ENCODE measurements at places on chromosomes 13 and 19.

DNA sequence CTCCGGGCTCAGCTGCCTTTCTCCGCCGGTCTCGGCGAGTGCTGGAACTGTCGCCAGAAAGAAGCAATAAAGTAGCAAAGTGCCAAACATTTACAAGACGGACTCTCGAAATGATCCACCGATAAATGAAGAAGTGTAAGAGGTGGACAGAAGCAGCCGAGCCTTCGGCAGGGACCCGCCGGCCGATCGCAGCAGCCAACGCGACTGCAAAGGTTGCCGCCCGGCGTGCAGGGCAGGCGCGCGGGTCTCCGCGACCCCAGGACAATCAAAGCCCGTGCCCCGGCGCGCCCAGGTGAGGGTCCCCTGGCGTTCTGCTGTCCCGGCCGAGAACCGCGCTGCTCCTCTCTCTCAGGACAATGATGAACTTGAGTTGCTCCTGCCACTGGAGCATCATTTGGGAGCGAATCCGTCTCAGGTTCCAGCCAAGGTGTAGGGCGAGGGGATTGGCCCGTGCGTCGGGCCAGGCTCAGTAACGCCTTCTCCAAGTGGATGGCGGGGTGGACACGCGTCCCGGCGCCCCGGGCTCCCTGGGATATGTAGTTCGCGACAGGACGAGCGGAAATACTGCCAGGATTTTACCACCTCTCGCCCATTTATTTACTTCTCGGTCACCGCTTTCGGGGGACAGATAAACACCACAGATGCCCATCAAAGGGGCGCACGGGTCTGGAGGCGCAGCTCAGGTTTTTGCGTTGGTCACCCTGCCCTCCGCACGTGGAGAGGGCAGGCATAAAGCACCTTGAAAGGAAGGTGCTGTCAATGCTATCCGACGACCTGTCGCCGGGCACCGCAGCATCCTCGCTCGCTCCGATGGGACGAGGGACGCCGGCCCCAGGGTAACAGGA lies at the start of the genes BIVM and POGLUT2:
TSS of gene BIVM (plus strand) at position 539 of the 845 bp plus-strand sequence. CDS start 8,149 bp downstream, outside the sequence.
TSS of gene POGLUT2 (minus strand) at position 396 of the 845 bp plus-strand sequence. CDS start at position 90, 306 bp downstream.
- peak; percentile 64 for DNase-seq

DNA sequence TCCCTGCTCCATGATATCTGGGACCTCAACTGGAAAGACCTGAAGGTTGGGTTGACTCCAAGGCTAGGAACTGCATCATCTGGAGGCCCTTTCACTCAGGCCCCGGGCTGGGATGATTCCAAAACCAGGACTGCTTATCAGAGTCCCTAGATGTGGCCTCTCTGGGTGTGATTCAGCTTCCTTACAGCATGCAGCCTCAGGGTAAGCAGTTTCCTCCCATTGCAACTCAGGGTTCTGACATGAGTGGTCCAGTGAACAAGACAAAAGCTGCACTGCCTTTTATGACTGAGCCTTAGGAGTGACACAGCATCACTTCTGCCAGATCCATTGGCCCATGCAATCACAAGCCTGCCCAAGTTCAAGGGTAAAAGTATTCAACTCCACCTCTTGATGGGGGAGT lies 502.8 kb downstream of the COG6 start:
- DNase-seq = no peak

DNA sequence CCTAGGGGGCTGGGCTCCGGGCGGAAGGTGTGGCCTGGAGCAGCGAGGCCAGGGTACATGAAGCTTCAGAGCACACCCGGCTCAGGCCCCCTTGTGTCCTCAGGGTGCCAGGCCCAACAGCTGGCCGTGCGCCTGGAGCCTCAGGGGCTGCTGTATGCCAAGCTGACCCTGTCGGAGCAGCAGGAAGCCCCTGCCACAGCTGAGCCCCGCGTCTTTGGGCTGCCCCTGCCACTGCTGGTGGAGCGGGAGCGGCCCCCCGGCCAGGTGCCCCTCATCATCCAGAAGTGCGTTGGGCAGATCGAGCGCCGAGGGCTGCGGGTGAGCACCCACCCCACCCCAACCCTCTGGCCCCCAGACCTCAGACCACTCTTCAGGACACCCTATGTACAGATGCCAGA lies 3.2 kb downstream of the SYDE1 start:
- DNase-seq = no peak

DNA sequence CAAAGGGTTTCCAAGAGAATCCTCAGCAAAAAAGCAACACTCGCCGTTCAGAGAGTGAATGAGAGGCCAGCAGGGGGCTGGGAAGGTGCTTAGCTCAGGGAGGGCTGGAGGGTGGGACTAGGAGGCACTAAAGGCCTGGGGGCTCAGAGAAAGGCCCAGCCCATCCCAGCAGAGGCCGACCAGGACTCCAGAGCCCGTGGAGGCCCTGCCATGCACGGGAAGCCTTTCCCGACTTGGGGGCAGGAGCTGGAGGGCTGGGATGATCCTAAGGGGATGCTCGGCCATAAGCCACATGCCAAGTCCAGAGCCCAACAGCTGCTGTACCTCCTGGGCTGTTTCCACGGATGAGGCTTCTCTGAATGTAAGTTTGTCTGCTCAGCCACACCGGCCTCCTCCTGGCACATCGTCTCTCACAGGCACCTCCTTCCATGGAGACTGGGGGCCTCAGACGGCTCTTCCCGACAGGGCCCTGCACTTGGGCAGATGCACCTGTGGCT lies 19.5 kb downstream of the RASA3 start:
- no peak for DNase-seq

- DNase-seq = no peak
These were observed 799.1 kb upstream of the SPRY2 start for GRCh38 chr13:81139987-81140386.

DNA sequence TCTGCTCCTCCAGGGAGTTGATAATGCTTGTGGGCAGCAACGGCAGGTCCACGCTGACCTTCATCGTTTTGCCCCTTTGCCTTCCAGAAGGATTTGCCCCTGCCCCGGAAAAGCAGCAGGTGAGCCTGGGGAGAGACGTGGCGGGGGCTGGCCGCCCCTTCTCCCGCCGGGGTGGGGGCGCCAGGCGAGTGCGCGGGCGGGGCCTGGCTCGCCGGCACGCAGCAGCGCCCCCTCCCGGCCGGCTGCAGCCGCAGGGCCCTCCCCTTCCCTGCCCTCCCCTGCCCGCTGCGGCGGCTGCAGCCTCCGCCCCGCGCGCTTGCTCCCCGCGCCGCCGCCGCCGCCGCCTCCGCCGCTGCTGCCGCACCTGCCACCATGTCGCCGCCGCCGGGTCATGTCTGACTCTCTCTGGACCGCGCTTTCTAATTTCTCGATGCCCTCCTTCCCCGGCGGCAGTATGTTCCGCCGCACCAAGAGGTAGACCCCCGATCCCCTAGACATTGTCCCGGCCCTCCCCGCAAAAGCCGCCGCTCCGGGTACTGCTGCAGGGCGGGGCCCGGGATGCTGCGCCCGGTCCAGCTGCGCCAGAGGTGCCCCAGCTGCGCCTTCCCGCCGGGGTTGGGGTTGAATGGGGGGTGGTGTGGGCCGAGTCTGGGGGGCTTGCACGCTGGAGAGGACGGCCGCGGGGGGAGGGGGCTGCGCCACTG lies at the start of gene MAST1:
TSS of gene MAST1 (plus strand) at position 334 of the 704 bp plus-strand sequence. CDS start at position 392, 58 bp downstream.
- DNase-seq = peak; percentile 43

Data from NCI-H1417 treated with DMSO at 0.1 percent for 48 hours (cell line).